ENCODE measurements at places on chromosomes 7 and 10.

- DNase-seq, result no peak
Observed at GRCh38 chr10:86936661-86937501, 20.5 kb downstream of the MMRN2 start.

GRCh38 chr7:37092548-37092947 is 356.1 kb downstream of the ELMO1 start:
- no peak for DNase-seq

DNA sequence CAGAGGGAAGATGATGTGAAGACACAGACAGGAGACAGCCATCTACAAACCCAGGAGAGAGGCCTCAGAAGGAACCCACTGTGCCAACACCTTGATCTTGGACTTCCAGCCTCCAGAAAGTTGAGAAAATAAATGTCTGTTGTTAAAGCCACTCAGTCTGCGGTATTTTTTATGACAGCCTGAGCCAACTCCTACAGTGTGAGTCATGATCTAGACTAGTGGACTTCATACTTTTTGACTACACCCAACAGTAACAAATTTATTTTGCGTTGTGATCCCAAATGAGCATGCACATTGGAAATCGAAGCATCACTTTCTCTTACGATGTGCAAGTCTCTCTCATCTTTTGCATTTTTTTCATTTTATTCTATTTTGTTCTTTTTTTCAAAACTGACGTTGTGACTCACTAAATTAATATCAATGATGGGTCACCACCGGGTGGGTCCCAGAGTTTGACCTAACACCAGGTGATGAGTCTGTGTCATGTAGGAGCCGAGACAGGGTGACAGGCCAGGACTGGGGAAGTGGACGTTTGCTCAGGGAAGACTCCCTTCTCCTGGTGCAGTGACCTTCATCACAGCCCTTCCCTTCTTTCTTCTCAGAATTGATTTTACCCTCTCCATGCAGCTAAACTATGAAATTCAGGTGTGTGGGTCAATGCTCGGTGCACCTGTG is 28.9 kb downstream of the PHYH start:
- no peak for DNase-seq

DNA sequence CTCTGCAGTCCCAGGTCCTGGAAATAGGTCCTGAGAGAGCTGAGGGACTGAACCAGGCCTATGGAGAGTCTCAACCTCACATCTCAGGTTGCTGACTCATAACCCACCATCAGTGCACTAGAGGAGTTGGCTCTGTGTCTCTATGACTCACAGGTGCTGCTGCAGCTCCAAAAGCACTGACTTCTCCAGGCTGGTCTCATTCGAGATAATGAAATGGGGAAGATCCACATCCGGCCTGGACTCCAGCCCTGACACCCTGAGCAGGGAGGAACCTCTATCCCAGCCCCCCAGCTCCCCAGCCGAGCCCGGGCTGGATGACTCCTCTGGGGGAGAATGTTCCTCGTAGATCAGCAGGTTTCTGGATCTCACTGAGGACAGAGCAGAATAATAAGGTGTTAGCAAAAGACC is 35.5 kb upstream of the DGKI start:
- DNase-seq, result no peak

DNA sequence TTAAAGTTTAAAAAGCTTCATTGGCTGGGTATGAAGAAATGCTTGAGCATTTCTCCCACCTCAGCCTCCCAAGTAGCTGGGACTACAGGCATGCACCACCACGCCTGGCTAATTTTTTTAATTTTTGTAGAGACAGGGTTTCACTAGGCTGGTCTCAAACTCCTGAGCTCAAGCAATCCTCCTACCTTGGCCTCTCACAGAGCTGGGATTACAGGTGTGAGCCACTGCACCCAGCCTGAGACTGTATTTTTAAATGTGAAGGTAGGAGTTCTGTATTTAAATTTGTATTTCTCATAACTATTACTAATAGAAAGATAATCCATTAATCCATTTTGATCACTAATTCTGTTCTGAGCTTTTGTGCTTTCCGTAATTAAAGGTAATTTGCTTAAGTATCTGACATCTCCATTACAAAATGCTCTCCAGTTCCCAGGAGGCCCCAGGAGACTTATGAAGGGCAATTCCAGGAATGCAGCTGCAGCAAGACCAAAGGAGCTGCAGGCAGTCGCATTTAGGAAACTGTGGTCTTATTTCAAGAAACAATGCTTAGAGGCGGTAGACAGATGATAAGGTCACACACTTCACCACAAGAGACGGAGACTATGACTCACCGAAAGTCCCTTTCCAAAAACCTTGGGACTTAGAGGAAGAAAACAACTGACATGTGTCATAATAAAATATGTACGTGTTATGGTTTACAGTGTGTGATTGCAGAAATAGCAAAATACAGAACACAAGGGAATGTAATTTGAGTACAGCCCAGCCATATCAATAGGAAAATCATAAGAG is 23.3 kb downstream of the YAE1 start:
- no peak for DNase-seq

GRCh38 chr7:43658718-43659548 is 70.4 kb downstream of the COA1 start:
- no peak for DNase-seq

DNA sequence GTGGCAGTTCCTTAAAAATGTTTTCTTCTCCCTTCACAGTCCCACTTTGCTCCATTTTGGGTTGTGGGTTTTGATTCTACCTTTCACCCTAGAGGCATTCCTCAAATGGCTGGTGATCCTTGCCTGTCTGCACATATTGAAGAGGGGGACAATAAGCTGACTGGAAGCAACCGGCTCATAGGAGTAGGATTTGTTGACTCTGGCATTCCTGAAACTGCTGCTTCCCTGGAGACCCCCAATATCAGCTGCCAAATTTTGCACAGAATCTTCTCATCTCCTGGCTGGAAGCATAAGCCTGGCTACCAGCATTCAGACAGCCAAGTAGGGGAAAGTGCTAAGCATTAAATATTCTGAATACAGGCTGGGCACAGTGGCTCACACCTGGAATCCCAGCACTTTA is 53.7 kb downstream of the KIF5B start:
- DNase-seq, result no peak

DNA sequence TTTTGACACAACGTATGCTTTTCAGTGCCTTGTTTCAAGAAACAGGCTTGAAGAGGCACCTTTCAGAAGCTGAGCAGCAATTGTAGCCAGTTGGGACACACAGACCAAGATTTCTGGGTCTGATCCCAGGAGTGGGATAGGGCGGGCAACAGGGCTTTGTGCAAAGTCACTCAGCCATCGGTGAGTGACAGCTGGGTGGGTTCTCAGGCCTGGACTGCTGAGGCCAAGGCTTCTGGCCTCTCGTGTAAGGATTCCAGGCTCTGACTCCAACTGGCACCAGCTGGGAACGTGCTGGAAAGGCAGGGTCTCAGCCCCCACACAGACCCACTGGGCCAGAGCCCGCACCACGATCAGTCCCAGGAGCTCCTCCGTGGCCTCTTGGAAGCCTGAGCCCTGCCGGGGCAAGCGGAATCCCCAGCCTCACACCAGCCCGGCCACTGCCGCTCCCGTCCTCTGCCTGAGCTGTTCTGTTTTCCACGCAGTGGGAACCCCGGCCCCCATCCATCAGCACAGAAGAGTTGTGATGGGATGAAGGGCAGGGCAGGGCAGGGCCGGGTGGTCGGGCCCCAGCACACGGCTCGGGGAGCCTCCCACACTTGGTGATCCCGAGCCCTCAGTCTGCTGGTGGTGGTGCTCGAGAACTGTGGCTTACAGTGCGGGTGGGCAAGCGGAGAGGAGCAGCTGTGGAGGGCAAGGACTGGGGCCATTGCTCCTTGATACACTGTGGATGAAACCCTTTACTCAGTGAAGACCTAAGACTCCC is 46.8 kb downstream of the VIPR2 start:
- DNase-seq, result no peak

DNA sequence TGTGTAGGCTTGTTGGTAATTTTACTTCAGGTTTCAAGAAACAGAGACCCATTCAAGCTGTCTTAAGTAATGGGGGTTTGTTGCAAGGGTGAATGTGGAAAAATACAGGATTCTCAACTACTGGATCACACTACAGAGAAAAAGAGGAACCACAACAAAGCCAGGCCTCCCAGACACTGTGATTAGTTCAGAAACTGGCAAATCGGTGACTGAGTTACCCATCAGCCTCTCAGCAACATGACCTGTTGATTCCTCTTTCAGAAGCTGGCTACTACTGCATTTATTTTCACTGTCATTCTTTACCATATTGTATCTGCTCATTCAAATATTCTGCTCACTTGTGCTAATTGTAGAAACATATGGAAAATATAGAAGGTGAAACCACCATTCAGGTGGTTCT is 16.0 kb downstream of the CCDC71L start:
- no peak for DNase-seq

DNA sequence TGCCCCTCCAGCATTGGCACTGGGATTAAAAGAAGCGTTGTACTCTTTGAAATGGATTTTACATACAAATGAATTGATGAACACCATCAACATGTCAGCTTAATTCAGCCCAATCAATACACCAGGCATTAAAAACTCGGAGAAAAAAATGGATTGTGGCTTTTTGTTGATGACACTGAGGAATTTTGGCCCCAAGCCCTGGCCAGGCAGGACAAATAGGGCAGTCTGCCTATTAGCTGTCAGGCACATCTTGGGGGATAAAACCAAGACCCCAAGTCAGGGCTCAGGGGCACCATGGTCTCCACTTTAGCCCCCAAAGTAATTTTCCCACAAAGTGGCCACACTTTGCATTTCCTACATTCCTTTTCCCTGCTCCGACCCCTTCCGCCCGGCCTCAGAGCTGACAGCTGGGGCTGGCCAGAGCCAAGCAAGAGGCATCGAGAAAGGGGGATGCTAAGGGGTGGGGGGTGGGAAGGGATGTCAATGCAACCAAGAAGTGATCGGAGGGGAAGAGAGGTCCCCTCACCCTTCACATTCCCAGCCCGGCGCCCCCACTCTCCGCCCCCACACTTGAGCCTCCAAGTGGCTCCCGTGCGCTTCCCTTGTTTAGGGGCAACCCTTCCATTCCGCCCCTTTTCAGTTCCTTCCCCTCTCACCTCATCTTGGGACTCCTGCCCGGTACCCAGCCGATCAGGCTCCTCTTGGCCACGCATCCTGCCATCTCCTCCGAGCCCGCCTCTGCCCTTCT is 711 bp downstream of the HIP1 start:
- DNase-seq, result no peak

DNA sequence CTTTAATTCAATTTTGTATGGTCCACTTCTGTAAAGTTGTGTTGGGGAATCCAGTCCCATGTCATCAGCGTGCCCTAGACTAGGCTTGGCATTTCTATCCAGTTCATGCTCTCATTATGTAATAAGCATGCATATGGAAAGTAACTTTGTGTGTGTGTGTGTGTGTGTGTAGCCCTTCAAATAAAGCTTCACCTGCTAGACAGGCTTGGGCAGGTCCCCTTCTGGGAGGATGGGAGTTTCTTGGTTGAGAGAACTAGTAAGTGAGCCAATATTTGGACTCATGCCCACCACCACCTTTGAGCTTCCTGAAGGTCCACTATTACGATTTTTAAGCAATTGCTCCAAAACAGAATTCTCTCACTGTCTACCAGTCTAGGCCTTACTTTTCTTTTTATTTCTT is 6.9 kb downstream of the BZW2 start:
- peak; percentile 83 for DNase-seq

GRCh38 chr10:123797813-123798212 is 93.8 kb downstream of the CPXM2 start:
- no peak for DNase-seq

DNA sequence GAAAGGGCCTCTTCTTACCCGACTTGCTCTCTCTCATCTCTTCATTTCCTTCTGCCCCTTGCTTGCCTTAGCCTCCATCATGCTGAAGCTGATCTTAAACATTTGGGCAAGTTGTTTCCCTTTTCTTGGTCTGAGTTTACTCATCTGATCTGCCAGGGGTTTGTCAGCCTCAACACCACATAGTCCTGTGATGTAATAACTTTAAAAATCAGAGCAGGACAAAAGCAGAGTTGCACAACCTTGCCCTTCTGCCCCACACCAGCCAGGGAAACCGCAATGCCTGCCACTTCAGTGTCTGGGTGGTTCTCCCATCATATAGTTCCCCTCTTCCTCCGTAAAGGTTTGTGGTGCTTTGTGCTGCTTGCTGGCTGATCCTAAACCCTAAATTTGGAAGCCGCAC is 9.9 kb upstream of the LIPM start:
- DNase-seq, result no peak

Measured in NCI-H510A treated with DMSO at 0.1 percent for 48 hours (cell line).